Cardiac fibroblast (primary cell): ENCODE measurements at places on chromosomes 3 and 15.

GRCh38 chr3:37137516-37137915 is 36.9 kb downstream of the LRRFIP2 start:
- DNase-seq: no peak

DNA sequence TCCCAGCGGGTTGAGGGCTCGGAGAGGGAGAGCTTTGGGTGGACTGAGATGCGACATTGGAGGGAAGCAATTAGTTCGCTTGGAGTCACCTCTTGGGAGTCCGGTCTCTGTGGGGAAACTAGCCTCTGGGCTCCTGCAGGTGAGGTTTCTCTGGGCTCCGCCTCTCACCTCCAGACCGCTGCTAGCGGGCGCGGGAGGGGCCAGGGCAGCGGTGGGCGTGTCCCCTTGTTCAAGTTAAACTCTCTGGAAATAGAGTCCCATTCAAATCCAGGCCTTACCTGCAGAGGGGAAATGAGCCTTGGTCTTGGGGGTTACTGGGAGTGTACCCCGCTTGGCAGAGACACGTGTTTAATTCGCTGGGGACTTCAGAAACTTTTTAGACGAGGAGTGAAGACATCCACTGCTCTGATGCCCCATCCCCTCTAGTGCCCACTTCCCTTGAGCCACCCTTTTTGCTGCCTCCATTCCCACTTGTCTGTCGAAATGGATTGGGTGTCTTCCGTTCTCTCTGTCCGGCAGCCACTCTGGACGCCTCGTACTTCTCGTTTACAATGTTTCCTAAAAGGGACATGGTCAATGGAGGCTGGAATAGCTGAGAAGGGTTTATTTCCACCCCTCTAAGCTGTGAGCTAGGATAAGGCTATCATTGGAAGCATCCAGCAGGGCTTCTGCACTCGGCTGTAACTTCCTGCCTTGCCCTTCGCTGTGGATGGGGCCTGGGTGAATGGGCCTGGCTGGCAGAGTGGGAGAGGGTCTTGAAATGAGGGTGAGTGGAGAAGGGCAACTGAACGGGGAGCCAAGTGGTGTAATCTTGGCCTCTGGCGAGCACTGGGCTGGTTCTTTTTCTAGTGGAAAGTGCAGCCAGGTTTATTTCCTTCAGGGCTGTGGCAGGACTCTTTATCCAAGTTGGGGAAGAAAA is 1.1 kb downstream of the MITF start:
- no peak for DNase-seq

- DNase-seq: no peak
These were observed 124.5 kb upstream of the TBL1XR1 start for GRCh38 chr3:177321819-177322218.

DNA sequence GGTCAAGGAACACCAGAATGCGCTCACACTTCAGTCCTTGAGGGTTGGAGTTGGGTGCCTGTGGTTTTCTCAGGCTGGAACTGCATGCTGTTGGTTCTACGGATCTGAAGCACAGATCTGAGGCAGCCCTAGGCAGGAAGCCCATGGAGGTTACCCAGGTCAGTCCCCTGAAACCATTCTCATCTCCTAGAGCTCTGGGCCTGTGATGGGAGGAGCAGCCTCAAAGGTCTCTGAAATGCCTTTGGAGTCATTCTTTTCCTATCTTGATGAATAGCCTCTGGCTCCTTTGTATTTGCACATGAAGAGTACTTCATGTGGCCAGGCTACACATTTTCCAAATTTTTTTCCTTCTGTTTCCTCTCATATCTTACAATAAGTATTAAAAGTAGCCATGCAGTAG is 179.3 kb upstream of the UBE2E1 start:
- no peak for DNase-seq

DNA sequence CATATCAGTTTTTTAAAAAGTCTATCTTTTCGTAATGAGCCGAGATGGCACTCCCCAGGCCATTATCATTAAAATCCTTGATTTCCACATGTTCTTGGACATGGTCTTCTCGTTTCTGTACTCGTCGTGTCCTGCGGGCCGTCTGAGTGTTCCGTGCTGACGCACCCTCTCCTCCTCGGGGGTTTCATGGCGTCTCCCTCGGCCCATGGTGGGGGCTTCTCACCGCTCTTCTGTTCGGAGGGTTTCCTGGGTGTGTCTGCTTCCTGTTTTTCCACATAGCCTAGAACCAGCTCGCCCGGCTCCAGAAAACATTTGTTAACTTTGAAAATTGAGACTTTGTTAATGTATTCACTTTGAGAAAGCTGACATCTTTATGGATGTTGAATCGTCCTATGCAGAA is 92.7 kb downstream of the VGLL4 start:
- no peak for DNase-seq

DNA sequence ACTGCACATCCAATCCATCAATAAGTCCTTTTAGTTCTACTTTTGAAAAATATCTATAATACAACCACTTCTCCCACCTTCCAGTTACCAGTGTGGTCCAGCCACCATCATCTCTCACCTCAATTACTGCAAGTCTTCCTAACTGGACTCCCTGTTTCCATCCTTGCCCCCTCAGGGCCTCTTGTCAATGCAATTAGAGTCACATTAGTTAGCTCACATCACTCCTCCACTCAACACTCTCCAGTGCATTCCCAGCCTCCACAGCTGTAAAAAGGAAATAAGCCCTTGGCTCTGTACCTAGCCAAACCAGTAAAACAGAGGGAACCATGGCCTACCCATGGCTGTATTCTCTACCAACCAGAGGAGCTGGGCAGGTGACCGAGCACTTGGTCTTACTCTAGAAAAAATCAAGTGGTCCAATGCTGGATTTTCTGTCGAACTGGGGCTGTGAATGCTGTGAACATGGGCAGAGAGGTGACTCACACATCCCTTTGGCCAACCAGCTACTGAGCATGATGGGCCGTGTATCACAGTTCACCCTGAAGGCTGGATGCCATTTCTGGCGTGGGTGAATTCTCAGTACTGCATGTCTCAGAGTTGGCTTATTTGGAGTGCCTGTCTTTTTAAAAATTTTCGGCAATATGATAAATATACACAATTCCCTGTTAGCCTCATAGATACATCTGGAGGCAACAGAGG is 62.5 kb upstream of the C15orf61 start:
- DNase-seq: no peak

DNA sequence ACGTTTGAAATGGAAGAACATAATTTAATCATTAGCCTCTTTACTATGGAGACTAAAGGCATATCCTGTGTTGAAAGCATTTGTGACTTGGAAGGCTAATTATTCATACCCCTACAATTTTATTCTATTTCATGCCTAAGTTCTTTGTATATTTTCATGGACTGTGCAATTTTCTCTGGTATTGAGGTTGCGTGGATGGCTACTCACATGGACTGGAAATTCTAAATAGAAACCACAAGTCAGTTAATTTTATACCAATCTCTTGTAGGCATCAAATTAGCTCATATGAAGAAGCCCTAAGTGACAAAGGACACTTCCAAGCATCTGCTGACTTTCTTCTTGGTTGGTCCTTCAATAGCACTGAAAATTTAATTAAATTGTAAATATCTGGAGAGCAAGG is 1353.5 kb downstream of the ROBO1 start:
- DNase-seq: no peak

DNA sequence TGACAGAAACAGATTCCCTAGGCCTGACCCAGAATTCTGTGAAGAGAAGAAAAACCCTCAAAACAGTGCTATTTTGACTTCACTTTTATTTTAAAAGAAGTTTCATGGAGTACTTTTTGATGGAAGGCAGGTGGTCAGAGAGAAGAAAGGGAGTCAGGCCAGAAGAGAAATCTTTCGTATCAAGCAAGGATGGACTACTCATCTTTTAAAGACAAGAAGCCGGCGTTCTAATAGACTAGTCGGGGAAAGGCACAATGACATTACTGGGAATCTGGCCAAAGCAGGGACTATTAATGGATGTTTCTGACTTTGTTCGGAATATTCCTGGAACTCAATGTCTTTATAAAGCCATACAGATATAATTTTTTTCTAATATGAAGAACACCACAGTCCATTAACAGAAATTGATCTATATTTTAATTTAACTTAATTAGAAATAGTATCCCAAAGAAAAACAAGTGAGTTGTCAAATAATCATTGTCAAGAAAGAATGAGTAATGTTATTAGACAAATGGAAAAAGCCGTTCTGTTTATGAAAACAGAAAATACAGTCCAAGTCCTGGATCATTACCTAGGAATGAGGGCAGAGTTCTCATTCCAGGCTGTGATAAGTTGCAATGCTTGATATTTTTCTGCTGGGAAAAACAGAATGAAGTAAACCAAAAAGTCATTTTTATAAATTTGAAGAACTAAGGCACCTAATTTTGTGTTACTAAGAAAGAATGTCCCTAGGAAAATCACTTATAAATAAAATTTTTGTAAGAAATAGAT is 23.7 kb upstream of the PCOLCE2 start:
- DNase-seq: peak; percentile 38

GRCh38 chr15:76078285-76078877 is 18.6 kb downstream of the TMEM266 start:
- DNase-seq: no peak

- no peak for DNase-seq
These were observed 1.9 kb downstream of the ARPP19 start for GRCh38 chr15:52566889-52567288.
